ENCODE measurements at places on chromosomes 16 and 17.

GRCh38 chr16:88084881-88085280 is 133.6 kb downstream of the BANP start:
- DNase-seq = no peak

GRCh38 chr17:17137731-17138585 is 68.2 kb downstream of the PLD6 start:
- DNase-seq = no peak

GRCh38 chr16:27980076-27980775 is 83.3 kb downstream of the GSG1L start:
- no peak for DNase-seq

GRCh38 chr17:47995241-47995935 is 24.5 kb downstream of the CDK5RAP3 start:
- DNase-seq = no peak

GRCh38 chr17:81003711-81004475 is 12.3 kb downstream of the CHMP6 start:
- DNase-seq = no peak

- DNase-seq = no peak
Observed at GRCh38 chr16:76222853-76223252, 54.3 kb upstream of the CNTNAP4 start.

GRCh38 chr16:27408012-27408601 is 6.1 kb downstream of the IL21R start:
- DNase-seq = no peak

- no peak for DNase-seq
Observed at GRCh38 chr16:11218604-11218962, 37.4 kb downstream of the SOCS1 start.

DNA sequence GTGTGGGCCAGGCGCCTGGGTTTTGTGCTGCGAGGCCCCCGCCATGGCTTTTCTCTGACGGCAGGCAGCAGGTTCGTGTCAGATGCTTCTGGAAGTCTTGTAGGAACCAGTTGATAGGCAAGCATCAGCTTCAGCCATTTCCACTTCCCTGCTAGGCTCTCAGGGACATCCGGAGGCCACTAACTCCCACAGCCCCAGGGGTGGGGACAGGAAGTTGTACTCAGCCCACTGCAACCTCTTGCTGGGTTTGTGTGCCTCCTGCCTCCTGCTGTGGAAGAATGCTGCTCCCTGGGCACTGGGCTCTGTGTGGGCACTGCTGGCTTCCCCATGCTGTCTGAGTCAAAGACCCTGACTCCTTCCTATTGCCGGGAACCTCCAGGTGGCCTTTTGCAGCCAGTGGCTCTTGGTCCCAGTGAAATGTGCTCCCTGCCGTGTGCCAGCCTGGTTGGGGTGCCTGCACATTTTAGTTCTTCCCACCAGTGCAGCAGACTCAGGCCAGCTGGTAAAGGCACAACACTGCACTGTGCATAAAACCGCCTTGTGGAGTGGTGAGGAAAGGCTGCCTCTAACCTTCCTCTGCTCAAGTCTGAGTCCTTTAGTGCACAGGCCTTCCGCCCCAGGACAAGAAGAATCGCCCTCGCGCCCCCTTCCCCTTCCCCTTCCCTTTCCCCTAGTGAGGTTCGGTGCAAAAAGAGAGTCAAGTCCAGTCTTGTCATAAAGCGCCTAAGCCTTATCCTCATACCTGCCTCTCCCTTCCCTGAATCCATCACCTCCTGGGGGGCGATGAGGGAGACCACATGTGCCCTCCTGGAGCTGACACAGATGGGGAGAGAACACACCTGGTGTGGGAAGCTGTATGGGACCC is 16.6 kb downstream of the LDHD start:
- DNase-seq = no peak

GRCh38 chr16:55605754-55606336 is 39.4 kb downstream of the CAPNS2 start:
- no peak for DNase-seq

- DNase-seq = no peak
Observed at GRCh38 chr16:54000361-54000760, 286.2 kb downstream of the IRX3 start.

GRCh38 chr16:8831871-8832716 is 34.5 kb downstream of the PMM2 start:
- DNase-seq = no peak

GRCh38 chr16:56226845-56227525 is 35.7 kb downstream of the GNAO1 start:
- no peak for DNase-seq

- DNase-seq = no peak
Observed at GRCh38 chr17:2975469-2975958, 87.9 kb downstream of the OR1D5 start.

GRCh38 chr17:41784207-41784744 is 2.2 kb downstream of the JUP start:
- DNase-seq = no peak

DNA sequence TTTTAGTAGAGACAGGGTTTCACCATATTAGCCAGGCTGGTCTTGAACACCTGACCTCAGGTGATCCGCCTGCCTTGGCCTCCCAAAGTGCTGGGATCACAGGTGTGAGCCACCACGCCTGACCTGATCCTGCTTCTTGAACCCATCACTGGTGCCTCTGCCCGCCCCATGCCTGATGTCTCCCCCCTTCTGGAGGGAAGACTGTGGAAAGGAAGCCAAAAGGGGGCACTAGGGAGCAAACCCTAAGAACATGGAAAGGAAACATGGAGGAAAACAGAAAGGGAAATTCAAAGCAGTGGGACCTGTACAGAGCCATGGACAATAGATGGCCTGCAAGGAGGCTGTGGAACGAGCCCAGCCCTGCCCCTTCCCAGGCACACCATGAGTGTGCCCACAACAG is 31.1 kb upstream of the FASN start:
- DNase-seq = no peak

DNA sequence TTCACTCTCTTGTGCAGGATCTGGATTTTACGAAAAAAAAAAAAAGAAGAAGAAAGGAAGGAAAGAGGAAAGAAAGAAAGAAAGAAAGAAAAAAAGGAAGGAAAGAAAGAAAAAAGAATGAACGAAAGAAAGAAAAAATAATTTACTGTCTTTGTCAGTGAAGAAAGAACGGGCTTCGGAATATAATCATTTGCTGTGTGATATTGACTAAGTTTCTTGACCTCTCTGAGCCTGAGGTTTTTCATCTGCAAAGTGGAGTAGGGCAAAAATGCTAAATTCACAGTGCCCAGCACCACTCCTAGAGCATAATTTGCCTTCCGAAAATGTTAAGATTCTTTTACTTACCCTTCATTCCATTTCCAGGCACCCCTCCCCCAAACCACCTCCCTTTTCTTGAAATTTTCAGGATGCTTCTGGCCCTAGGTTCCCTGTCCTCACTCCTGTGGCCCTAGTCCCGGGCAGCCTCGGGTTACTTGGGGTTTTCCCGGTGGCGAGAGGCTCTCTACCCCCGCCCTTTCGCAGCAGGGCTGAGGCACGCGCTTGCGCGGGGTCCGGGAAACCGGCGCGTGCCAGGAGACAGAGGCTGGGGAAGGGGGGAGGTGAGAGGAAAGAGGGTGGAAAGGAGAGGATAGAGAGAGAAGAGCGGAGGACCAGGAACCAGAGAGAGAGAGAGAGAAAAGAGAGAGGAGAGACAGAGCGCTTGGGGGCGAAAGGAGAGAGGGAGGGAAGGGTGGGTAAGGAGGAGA is at the start of gene CNTNAP1:
Gene CNTNAP1 (plus strand): TSS at position 556 of the 746 bp plus-strand sequence. CDS start 299 bp downstream, outside the sequence.
- DNase-seq = no peak

DNA sequence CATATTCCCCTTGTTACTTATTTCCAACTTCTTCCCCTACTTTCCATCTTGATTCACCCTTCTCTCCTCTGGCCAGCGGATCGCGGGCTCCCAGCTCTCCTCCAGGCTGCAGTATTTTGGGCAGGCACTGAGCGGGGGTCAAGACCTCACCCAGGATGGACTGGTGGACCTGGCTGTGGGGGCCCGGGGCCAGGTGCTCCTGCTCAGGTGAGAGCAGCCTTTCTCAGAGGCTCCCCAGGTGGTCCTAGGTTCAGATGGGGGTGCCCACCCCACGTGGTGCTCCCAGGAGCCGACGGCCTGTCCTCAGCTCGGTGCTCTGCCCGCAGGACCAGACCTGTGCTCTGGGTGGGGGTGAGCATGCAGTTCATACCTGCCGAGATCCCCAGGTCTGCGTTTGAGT is 16.0 kb downstream of the ITGAX start:
- no peak for DNase-seq

DNA sequence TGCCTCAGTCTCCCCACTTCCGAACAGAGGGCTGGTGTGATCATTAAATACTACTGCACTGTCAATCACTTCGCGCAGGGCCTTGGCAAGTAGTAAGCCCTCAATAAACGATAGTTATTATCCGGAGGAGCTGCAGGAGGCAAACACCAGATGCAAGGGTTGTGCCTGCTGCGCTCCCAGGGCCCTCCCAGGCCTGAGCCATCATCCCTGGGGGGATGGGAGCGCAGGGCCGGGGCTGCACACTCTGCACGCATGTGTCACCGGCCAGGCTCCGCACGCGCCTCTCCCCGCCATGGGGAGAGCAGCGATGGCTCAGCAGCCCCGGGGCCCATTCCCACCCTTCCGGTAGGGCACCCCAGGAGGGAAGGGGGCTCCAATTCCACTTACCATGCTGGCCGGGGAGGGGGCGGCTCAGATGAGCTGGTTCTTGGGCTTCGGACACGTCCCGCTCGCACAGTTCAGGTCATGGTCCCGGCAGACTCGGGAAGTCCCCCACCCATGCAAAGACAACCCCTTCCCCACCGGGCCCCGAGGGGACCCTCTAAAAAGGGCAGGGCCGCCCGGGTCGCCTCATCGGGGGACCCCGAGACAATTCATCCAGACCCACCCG is 681 bp downstream of the XPO6 start:
- peak; percentile 36 for DNase-seq

DNA sequence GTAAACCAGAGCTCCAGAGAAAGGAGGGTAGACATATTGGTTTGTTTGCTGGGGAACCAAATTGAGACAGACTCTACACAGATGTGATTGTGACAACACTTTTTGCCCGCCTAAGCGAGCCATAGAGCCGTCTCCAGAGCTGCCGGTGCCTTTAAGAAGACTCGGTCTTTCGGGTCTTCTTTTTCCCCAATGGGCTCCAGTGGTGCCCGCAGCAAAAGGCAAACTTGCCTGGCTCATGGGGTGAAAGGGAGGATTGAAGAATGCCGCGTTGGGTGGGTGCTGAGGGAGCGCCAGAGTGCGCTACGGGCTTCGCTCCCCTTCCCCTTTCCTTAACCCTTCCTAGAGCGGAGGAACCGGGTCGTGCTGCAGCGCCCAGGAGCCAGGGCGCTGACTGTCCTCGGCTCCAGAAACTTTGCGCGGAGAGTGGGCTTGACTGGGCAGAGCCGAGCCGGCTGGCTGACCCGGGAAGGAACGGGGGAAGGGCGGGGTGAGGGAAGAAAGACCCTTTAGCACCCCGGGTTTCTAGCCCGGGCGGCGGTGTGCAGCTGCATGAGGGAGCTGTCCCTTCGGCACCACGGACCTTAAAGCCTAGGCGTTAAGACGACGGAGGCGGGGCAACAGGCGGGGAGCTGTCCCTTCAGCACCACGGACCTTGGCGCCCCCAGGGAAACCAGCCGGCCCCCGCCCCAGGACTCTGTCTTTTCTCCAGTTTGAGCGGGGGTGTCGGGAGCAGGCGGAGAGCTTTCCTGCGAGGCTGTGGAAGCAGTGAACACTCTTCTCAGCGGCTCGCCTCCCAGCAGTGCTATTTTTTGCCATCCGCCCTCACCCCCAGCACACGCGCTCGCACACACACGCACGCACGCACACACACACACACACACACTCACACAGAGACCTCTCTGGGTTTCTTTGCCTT is at the start of gene CACNG3:
Gene CACNG3 (plus strand): TSS at position 880 of the 916 bp plus-strand sequence. CDS start 420 bp downstream, outside the sequence.
- DNase-seq = peak; percentile 42

GRCh38 chr17:55383771-55384642 is 37.6 kb downstream of the MMD start:
- DNase-seq = no peak

DNA sequence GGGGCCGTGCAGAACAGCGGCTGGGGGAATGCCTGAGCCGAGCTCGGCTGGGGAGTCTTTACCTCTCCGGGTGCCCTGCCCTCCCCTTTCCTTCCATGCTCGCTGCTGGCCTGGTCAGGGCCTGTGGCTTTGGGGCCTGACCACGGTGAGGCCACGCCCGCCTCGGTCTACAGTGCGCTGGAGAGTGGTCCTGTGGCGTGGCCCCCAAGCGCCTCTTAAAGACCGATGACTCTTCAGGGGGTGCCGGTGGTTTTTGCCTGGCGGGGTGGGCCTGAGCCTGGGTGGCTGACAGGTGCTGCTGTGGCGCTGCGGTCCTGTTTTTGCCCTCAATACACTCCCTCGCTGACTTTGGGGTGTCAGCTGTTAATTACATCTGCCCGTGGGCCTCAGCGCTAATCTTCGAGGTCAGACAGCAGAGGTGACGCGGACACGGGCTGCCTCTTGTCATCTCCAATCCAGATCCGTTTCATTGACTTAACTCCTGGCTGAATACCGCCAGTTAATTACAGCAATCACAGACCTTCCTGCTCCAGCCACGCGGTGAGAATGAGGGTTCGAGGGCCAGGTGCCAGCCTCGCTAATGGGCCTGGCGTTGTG is 29.7 kb downstream of the GSE1 start:
- no peak for DNase-seq

- no peak for DNase-seq
Observed at GRCh38 chr16:48912360-48912759, 302.4 kb upstream of the N4BP1 start.

- no peak for DNase-seq
Observed at GRCh38 chr16:70808371-70808770, 7.4 kb upstream of the VAC14 start.

- DNase-seq = no peak
Observed at GRCh38 chr17:55421179-55421934, at the start of gene MMD. Gene MMD (minus strand): TSS chr17:55421835. CDS start chr17:55421695, 140 bp downstream.

DNA sequence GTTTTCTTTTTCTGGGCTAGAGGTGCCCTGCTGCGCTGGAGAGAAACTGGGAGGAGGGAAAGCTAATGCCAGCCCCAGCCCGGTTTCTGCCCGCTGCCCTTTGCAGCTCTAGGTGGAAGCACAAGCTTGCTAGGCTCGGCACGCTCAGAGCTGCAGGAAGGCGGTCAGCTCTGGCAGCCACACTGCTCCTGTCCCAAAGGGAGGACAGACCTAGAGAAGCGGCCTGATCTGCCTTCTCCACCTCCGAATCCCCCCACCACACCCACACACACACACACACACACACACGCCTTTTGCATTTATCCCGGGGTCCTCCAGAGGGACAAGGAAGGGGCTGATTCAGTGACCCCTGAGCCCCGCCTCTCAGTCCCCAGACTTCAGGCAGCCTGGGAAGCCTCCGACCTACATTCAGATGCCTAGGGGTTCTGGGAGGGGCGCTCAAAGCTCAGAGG is 418.1 kb downstream of the SOX9 start:
- DNase-seq = no peak

DNA sequence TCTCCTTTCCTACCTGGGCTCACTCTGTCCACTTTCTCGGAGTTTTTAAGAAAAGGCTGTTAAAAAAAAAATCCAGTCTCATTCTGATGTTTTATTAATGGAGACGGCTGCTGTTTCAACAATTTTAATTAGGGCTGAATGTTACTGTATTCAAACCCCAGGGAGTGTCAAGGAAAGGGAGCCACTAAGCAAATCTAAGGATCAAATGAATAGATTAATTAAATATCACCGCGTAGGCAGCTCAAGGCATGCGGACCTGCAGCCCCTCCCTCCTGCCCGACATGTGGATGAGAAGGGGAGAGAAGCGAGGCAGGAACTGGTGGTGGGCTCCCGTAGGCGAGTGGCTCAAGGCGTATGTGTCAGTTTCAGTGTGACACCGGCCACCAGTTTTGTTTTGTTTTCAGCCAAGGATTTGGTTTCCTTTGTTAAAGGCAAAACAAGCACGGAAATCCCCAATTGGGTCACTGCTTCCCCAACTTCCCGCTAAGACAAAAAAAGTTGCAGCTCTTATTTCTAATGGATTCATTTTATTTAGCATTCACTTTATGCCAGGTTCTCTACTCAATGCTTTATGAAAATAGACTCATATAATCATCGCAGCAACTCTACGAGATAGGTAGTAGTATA is 110.6 kb downstream of the GP2 start:
- no peak for DNase-seq

GRCh38 chr16:69243479-69243878 is 56.5 kb downstream of the SNTB2 start:
- no peak for DNase-seq
